ENCODE measurements at places on chromosomes 7 and 10.
A peak's percentile ranks its signal among the peaks of the same experiment; 100 is the strongest.

- DNase-seq: no peak
Measured at GRCh38 chr10:95544783-95545500, 16.2 kb downstream of the SORBS1 start.

GRCh38 chr10:130933008-130933390 lies 378.5 kb downstream of the TCERG1L start:
- no peak for DNase-seq

DNA sequence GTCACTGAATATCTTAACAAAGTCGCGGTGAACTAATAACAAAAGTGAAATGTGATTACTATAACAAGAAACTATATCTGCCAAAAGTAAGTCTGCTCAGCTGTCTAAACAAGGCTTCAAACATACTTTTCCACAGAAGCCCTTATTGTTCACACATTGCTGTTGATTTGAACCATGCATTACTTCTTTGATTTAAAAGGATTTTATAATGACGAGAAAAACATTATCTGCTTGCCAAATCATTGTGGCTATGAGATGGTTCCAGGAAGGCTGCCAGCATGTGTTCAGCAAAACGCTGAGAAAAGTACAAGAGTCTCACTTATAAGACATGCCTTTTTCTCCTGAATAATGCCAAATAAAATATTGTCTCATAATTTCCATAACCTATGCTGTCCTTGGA lies 24.4 kb downstream of the RNF133 start:
- no peak for DNase-seq

DNA sequence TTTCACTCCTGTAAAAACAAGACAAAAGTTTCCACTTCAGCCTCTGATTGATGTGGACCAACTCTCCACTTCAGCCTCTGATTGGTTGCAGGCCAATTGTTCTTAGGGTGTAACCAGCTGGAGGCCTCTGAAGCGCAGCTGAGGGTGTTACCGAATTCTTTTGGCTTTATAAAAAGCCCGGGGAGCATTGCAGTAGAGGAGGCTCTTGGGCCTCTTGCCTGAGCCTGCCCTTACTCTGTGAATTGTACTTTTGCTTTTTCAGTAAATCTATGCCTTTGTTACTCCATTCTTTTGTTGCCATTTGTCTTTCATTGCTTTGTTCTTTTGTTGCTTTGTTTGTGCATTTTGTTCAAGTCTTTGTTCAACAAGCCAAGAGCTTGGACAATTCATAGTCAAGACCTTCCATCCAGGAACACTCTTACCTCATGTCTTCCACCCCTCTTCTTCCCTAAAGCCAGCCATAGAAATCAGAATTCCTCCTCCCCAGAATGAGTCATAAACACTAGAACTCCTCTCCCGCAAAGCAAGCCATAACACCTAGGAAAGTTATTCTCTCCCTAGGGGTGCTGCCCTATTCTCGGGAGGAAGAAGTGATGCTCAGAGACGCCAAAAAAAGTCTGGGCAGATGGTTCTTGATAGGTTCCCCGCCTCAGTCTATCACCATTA lies 53.5 kb upstream of the ARMC3 start:
- no peak for DNase-seq

GRCh38 chr7:132527467-132528410 lies 48.5 kb downstream of the PLXNA4 start:
- no peak for DNase-seq

DNA sequence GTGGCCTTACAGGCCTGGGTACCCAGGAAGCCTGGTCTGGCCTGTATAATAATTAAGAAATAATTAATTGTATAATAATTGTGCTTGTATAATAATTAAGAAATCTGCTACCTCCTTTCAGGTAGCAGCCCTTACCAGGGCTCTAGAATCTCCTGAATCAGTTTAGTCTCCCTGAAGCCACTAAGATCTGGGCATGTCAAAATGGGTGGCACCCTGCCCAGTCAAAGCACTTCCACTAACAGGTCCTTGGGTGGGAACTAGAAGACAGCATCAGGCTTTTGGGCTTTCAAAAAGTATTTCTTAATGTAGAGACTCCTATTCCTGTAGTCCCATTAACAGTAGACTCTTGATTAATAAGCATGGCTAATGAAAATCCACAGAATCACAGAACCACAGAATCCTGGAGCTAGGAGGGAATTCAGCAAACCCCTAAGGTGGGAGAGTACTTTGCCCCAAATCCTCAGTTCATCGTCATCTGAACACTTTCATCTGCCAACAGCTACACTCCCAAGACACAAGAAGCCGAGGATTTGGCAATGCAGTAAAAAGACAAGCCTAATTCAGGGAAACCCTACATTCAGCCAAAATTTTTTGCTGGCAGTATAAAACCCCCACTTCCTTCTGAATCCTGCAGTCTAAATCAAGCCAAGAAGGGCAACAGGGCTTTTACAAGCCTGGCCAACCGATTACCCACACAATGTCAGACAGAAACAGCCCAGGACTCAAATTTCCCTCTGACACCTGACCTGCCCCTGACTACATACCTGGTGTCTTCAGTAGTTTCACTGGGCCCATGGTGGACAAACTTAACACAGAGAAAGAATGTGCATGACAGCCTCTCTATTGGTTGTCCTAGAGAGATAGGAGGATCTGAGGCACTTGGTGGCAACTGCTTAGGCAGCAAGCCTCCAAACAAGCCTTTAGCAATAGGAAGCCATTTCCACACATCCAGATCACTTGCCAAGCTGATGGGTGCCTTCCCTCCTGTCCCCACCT lies 5.9 kb upstream of the IL6 start:
- no peak for DNase-seq

- no peak for DNase-seq
Measured at GRCh38 chr7:102425639-102426267, 7.6 kb upstream of the ORAI2 start.

- peak; percentile 7 for DNase-seq
Measured at GRCh38 chr10:129491123-129491734, 24.2 kb downstream of the MGMT start.

GRCh38 chr7:99311702-99312101 lies 14.0 kb upstream of the ARPC1A start:
- DNase-seq: no peak

- DNase-seq: no peak
Measured at GRCh38 chr10:98253499-98253898, 14.5 kb downstream of the LOXL4 start.

- DNase-seq: no peak
Measured at GRCh38 chr7:156019308-156019707, 207.0 kb upstream of the SHH start.

GRCh38 chr10:84401854-84402611 lies 73.6 kb downstream of the CCSER2 start:
- no peak for DNase-seq

DNA sequence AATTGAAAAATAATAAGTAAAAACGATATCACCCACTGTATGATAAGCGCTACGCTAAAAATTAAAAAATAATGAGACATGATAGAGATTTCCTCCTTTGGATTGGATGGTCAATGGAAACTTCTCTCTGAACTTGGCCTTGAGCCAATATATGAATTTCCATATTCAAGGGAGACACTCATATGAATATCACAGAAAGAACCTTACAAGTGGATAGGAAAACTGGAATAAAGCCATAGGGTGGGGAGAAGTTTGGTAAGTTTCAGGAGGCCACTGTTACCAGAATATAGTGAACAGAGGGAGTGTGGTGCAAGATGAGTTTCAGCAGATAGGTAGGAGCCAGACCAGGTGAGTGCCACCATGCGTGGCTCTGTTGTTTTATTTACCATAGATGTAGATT lies 147.2 kb downstream of the SEM1 start:
- DNase-seq: no peak

- no peak for DNase-seq
Measured at GRCh38 chr10:132403511-132404168, 6.6 kb downstream of the PWWP2B start.

- no peak for DNase-seq
Measured at GRCh38 chr7:121278120-121279021, 50.4 kb upstream of the WNT16 start.

GRCh38 chr10:101018600-101019439 lies 12.1 kb downstream of the PDZD7 start:
- peak; percentile 79 for DNase-seq

DNA sequence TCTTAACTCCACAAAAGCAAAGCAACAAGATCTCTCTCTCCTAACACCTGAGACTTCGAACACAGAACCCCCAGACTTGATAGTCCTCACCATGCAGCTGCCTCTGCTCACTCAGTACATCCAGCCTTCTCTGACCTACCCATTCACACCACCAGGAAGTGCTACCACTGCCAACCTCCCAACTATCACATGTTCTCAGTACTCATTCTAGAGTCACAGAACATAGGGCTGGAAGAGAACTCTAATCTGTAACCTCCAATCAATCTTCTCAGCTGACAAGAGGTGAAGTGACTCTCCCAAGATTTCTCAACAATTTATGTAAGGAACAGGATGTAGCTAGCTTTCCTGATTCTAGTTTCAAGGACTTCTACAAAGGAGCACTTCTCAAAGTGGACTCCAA lies 3.8 kb downstream of the NUDCD3 start:
- no peak for DNase-seq

DNA sequence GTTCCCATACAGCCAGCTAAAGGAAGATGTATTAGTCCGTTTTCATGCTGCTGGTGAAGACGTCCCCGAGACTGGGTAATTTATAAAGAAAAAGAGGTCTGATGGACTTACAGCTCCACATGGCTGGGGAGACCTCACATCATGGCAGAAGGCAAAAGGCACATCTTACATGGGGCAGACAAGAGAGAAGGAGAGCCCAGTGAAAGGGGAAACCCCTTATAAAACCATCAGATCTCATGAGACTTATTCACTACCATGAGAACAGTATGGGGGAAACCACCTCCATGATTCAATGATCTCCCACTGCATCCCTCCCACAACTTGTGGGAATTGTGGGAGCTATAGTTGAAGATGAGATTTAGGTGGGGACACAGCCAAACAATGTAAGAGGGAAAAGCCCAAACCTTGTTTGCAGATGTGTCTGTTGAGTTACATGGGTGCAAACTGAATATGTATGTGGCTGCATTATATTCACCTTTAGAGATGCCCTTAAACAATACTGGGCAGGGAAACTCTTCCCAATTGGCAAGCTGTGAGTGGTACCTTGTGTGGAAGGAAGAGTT lies 13.1 kb upstream of the BRAF start:
- DNase-seq: no peak

GRCh38 chr7:38060116-38060515 lies 117.9 kb upstream of the STARD3NL start:
- DNase-seq: no peak

DNA sequence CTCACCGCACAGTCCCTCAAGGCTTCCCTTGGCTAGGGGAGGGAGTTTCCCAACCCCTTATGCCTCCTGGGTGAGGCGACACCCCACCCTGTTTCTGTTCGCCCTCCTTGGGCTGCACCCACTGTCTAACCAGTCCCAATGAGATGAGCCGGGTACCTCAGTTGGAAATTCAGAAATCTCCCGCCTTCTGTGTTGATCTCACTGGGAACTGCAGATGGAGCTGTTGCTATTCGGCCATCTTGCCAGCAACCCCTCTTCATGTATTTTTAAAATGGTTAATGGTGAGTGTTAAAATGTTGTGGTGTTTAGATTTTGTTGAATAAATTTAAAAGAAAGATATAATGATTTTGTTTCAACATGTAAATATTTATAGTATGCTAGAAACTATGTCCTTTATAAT lies 22.0 kb downstream of the UMAD1 start:
- no peak for DNase-seq

DNA sequence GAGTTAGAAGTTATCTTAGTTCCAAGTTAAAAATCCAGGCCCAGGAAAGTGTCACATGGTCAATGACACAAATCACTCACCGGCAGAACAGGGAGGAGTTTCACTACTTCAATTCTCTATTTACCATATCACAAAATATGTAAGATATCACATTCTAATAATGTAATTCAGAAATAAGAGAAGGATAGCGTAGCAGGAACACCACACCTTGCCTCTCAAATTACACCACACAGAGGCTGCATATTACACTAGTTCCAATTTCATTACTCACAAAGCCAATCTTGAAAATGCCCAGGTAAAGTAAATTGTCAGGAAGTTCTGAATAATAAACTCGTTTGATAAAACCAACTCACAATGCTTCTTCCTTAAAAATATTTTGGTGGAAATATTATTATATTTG lies 169.2 kb downstream of the CTTNBP2 start:
- no peak for DNase-seq

DNA sequence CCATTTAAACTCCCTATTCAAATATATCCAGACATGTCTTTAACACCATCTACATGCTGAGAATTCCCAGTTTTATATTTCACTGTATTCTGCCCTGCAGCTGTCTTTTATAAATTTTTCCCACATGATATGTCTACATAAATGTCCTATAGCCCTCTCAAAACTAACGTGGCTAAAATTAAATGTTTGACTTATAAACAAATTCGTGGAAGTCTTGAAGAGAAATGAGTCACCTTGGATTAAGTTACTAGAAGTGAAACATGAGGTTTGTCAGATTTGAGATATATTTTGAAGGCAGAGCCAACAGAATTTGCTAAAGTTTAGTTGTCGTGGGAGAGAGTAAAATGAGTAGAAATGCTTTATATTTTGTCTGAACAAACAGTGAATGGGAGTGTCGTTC lies 386.9 kb upstream of the CNTNAP2 start:
- DNase-seq: no peak

DNA sequence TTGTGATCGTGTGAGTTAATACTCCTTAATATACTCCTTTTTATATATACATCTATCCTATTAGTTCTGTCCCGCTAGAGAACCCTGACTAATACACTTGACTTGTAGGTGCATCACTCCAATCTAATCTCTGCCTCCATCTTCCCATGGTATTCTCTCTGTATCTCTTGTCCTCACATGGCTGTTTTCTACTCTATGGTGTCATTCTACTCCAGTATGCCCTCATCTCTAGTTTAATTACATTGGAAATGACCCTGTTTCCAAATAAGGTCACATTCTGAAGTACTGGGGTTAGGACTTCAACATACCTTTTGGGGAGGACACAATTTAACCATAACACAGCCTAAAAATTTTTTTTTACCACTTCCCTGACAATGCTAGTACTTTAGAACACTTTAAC lies 25.8 kb upstream of the TNKS2 start:
- no peak for DNase-seq

- peak; percentile 41 for DNase-seq
Measured at GRCh38 chr7:151518105-151518946, 1.4 kb downstream of the RHEB start.

DNA sequence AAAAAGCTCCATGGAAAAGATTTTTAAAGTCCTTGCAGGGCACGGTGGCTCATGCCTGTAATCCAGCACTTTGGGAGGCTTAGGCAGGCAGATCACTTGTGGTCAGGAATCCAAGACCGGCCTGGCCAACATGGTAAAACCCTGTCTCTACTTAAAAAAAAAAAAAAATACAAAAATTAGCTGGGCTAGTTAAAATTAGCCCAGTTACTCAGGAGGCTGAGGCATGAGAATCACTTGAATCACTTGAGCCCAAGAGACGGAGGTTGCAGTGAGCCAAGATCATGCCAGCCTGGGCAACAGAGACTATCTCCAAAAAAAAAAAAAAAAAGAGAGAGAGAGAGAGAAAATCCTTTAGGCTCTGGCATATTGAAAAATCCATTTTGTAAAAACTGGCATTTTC lies 61.9 kb downstream of the CCDC6 start:
- no peak for DNase-seq

Data from NCI-H460 (cell line).